Stimulated activated CD4-positive, alpha-beta T cell treated with anti-CD3 and anti-CD28 coated beads, Interleukin-1b, Interleukin-23, amount 100 ng/mL, for 1 hour (primary cell): ENCODE measurements at places on chromosomes 16 and 17.

DNA sequence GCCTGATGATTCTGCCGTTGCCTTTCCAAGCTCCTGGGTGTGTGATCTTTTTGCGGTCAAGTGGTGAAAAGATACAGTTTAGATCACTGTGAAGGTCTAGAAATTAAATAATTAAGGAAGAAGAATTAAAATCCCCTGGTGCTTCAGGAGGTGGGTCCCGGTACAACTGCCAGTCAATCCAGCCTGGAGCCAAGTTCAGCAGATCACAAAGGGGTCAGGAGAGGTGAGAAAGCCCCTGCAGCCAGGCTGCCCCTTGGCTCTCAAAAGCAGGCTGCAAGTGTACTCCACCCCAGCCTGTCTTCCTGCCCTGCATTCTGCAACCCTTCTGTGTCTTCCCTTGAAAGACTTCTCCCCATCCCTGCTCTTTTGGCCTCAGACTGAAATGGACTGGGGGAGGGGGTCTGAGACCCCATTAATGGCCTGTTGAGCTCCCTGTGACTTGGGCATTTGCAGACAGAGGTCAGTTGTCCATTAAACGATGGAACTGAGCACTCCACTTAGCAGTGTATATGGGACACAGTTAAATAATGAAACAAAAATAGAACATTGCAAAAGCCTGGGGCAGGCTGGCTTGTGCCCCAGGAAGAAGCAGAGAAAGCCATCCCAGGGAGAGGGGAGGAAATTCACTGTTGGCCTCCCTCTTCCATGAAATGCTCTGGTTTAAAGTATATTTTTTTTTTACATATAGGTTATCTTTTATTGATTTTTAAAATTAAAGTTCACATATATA is 15.1 kb downstream of the CACNG5 start:
- no peak for DNase-seq

GRCh38 chr17:19306160-19307111 is 56.1 kb downstream of the B9D1 start:
- no peak for DNase-seq

DNA sequence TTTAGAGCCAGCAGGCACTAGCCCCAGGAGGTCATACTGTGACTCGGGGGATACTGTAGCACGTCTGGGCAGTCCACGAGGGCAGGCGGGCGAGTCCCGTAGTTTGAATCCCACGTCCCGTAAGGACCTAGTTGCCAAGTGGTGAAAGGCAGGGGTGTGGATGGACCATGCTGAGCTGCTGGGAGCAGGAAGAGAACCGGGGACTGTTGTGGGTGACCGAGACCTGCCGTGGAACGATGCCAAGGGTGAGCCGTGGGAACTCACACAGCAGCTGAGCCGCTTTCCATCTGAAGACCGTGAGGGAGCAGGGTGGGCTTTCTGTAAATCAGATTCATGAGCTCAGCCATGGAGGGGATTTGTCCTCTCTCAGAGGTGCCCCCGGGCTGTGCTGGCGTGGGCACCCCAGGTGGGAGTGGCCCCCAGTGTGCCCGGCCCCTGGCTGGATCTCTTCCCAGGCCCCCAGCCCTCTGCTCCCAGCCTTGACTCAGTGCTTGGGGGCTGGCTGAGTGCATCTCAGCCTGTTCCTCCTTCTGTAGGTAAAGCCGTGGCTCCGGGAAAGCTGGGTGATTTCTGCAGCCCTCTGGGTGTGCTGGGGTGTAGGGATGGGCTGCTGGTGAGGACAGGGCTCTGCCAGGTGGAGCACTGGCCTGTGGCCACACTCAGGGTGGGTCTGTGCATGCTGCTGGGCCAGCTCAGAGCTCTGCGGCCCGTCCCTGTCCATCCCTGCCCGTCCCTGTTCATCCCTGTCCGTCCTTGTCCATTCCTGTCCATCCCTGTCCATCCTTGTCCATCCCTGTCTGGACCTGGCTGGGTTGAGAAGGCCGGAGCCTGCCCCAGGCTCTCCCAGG is 13.6 kb downstream of the ASPSCR1 start:
- DNase-seq = no peak

DNA sequence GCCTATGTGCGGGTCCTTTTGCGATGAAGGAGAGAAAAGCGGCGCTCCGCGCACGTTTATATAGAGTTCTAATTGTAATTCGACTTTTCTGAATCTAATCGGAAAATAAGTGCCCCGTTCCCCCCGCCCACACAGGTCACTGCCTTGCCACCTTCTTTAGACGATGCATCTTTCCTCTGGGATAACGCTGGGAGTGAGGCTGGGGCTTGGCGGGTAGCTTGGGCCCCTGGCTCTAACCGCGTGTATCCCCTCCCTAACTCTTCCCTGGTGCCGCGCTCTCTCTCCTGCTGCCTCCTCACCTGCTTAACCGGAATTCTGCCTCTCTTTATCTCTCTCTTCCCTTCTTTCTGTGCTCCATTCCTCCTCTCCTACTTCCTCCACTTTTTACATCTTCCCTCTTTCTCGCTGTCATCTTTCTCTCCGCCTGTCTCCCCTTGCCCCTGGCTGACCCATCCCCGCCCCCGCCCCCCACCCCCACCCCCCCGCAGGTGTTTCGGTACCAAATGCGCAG is 2.6 kb downstream of the LHX1 start:
- no peak for DNase-seq

GRCh38 chr17:36608794-36609497 is 7.6 kb downstream of the MRM1 start:
- no peak for DNase-seq

- no peak for DNase-seq
These were observed 641 bp downstream of the COG8 start for GRCh38 chr16:69338557-69339288.

DNA sequence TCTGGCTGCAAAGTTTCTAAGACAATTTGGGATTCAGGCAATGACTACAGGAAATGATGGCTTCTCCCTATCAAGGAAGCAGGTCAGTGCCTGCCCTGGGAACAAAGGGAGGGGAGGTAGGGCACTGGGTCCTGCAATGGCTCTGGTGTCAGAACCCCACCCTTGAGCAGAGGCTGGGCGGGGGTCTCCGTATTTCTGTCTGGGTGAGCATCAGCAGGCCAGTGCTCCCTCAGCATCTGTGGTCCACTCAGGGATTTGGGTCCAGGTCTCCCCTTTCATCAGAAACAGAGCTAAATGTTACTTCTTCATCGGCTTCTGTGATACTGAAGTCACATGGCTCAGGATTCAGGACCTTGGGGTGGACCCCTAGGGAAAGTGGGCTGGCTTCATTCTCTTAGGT is 195.5 kb upstream of the CDH5 start:
- DNase-seq = no peak

- DNase-seq = no peak
These were observed 256.6 kb downstream of the CPPED1 start for GRCh38 chr16:12546918-12547607.

DNA sequence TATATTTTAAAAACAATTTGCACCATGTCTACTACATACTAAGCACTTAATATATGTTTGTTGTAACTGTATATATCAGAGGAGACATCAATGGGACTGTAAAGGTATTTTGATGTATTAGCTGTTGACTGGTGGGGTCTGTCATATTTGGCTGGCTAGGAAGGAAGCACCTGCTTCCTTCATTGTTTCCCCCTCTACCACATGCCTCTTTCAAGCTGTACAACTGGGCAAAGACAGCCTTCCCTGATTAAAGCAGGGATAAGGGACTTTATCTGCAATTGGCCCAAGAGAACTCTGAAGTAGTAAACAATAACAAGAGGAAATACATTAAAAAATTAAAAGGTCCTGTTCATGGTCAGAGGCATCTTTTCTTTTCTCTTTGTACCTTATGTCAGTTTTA is 5.5 kb upstream of the SLFN12L start:
- no peak for DNase-seq

GRCh38 chr16:88976366-88977017 is 515 bp downstream of the CBFA2T3 start:
- no peak for DNase-seq
